Fibroblast of the aortic adventitia (primary cell): ENCODE measurements at places on chromosomes 7 and 10.

GRCh38 chr7:101094791-101095375, 9.6 kb downstream of the TRIM56 start:
- DNase-seq, result peak; percentile 77

DNA sequence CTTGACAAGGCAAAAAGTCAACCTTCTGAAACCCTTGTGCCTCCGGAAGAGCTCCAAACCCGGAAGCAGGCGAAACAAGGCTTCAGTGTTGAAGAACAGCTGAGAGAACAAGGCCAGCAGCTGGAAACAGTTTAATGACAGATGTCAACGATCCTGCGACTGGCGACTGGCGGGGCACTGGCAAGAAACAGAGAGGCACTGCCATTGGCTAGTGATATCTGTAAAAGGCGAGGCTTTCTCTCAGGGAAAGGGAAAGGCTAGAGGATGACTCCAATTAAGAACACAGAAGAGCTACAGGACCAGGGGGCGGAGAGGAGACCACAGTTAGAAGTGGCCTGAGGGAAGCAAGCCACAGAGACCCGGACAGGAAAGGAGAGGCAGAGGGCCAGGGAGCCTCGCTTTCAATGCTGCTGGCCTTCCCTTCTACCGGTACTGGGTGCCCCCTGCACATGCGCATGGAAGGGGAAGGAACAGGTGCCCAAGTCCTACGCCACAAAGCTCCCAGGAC, 19.4 kb downstream of the ITGB1 start:
- no peak for DNase-seq

GRCh38 chr10:99393683-99394082, 36.7 kb downstream of the GOT1 start:
- DNase-seq, result no peak

GRCh38 chr10:16933783-16934182, 116.6 kb upstream of the RSU1 start:
- no peak for DNase-seq

DNA sequence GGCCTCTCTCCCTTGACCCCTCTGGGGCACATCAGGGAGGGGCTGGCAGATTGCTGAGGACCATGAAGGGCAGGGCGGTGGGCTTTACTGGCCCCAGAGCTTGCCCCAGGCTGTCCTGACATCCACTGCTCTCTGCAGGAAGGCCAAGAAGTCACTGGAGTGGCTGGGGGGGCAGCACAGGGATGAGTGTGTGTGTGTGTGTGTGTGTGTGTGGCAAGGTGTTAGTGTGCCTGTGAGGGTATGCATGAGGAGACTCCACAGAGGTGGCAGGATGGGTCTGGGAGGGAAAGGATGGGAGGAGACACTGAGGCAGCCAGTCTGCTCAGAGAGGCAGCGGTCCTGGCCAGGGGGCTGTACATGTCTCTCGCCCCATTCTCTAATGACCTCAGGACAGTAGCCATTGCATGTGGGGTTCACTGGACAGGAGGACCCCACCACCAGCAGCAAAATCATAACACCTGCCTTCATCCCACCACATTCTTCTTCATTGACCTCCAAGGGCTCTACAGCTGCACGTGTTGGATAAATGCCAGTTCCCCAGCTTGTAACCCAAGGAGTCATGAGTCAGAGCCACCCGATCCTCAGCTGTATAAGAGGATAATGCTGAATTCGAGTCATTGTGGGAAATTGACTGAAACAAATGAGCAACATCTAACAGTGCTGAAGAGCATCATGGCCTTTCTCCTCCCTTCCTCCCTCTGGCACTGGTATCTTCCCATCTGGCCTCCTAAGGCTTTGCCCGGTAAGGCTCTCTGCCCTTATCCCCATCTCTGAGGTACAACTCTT, 720.5 kb downstream of the GRID1 start:
- no peak for DNase-seq

DNA sequence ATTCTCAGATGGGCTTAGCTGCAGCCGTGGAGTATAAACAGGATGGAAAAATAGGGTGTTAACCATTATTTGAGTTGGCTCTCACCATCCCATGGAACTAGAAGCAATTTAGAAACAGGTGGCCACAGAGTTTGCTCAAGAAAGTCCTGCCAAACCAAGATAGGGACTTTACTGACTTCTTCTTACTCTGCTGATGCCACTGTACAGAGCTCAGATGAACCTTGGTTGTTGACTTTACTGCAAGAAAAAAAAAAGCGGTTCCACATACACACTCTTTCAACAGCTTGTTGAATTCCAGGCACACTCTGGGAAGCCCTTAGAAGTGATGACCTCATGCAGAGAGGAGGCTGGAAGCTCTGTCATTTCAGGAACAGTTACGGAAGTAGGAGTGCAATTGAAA, 753.4 kb downstream of the NRG3 start:
- no peak for DNase-seq
